ENCODE measurements at places on chromosomes 11 and 22. TPM values are rescaled to one million over a fixed set of nuclear protein-coding genes. Genes with fewer than 3 reads are reported as not detected.

CYTH4 gene
- not detected for total RNA-seq

MIOX gene
- total RNA-seq, result not detected

WT1 gene
- 3.6 TPM for total RNA-seq

CNTN5 gene
- 0.05 TPM for total RNA-seq

OR56B1 gene
- total RNA-seq, result not detected

OR8G1 gene
- total RNA-seq, result not detected

RAB36 gene
- total RNA-seq, result 4.4 TPM

GVQW3 gene
- 0.69 TPM for total RNA-seq

ALDH3B2 gene
- total RNA-seq, result not detected

MLC1 gene
- 0.54 TPM for total RNA-seq

ASRGL1 gene
- total RNA-seq, result 0.44 TPM

MAP6 gene
- 3.7 TPM for total RNA-seq

AGBL2 gene
- total RNA-seq, result not detected

MRGPRX2 gene
- total RNA-seq, result not detected

FAT3 gene
- 0.06 TPM for total RNA-seq

TESMIN gene
- not detected for total RNA-seq

OR52N4 gene
- not detected for total RNA-seq

DDIAS gene
- 0.62 TPM for total RNA-seq

UBQLN3 gene
- total RNA-seq, result 0.24 TPM

MMP1 gene
- 14.8 TPM for total RNA-seq

KRTAP5-8 gene
- total RNA-seq, result not detected

H19 gene
- total RNA-seq, result 1,727 TPM

SART1 gene
- total RNA-seq, result 101 TPM

PLEKHB1 gene
- 5.6 TPM for total RNA-seq

TMEM191C gene
- not detected for total RNA-seq

A4GALT gene
- total RNA-seq, result 33.6 TPM

CCDC15 gene
- total RNA-seq, result 0.64 TPM

RBMXL2 gene
- not detected for total RNA-seq

CDHR5 gene
- total RNA-seq, result not detected

KCNJ5 gene
- total RNA-seq, result not detected

SYT7 gene
- total RNA-seq, result 2.2 TPM

CCDC81 gene
- total RNA-seq, result not detected

C22orf31 gene
- not detected for total RNA-seq

OSM gene
- total RNA-seq, result not detected

LSP1 gene
- total RNA-seq, result 277 TPM

KBTBD3 gene
- 1.4 TPM for total RNA-seq

OR8D4 gene
- total RNA-seq, result not detected

SELENOM gene
- 641 TPM for total RNA-seq

PRG2 gene
- not detected for total RNA-seq

PRG3 gene
- not detected for total RNA-seq

LRRC75B gene
- 8.1 TPM for total RNA-seq

OR51B4 gene
- total RNA-seq, result not detected

ABTB2 gene
- total RNA-seq, result 1.2 TPM

TPBGL gene
- 1.8 TPM for total RNA-seq

FDXACB1 gene
- 1.5 TPM for total RNA-seq

ISX gene
- total RNA-seq, result not detected

TRIM34 gene
- 6.6 TPM for total RNA-seq

OR5P2 gene
- not detected for total RNA-seq

LRRC74B gene
- not detected for total RNA-seq

DTX4 gene
- total RNA-seq, result 6.2 TPM

TRIM21 gene
- 10.6 TPM for total RNA-seq

ACTN3 gene
- not detected for total RNA-seq

HORMAD2 gene
- not detected for total RNA-seq

PANX3 gene
- not detected for total RNA-seq

MPZL2 gene
- total RNA-seq, result 0.68 TPM

IL17REL gene
- total RNA-seq, result not detected

CSF2RB gene
- total RNA-seq, result 0.19 TPM

CRYBA4 gene
- not detected for total RNA-seq

Data from cardiac ventricle fibroblast (primary cell).